Neural crest cell (in vitro differentiated cells): ENCODE measurements at places on chromosomes 13 and 19. TPM values are rescaled to one million over a fixed set of nuclear protein-coding genes. Genes with fewer than 3 reads are reported as not detected.

- DNase-seq: no peak
Observed at GRCh38 chr19:18333680-18334079, 6.7 kb upstream of the PGPEP1 start.

- DNase-seq: no peak
Observed at GRCh38 chr19:54473892-54474372, 836 bp upstream of the CDC42EP5 start.

Gene ZNF540
- total RNA-seq: 1.0 and 1.3 TPM in 2 replicates

- no peak for DNase-seq
Observed at GRCh38 chr19:41691268-41691970, 3.3 kb upstream of the CEACAM7 start.

DNA sequence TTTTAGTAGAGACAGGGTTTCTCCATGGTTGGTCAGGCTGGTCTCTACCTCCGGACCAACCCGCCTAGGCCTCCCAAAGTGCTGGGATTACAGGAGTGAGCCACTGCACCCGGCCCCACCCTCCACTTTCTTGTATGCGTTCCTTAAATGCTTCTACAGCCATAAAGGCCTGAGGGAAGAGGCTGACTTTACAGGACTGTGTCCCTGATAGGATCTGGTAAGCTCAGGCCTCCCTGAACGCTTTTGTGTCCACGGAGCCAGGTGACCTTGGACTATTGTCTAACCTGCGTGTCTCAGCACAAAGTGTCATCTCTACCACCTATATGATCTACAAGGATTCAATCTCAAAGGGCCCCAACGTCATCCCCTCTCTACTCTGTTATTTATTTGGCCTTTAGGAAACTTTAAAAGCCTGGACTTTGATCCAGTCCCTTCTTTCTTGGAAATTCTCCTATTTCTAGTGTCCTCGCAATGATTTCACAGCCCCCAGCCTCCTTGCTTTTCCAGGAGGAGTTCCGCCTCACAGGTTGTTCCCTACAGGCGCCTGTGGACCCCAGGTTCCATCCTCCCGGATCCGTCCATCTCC lies 701 bp downstream of the ZNF552 start:
- DNase-seq: no peak

DNA sequence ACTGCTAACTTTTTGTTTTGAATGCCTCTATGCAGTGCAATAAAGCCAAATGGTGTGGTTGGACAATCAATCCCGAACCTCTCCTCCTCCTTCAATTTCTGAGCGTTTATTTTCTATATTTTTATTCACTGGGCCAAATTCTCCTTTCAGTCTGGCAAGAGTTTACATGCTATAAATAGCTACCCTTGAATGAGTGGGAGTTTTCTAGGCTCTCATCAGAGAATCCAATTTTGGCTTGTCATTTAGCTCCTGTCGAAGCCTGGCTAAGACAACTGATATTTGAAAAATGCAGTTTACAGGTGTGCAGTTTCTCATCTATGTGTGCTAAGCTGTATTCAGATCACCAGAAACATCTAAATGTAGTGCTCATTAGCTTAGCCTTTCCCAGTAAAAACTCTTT lies 61.8 kb downstream of the OLFM4 start:
- DNase-seq: no peak

- no peak for DNase-seq
Observed at GRCh38 chr19:6886277-6886897, 992 bp upstream of the ADGRE1 start.

GRCh38 chr13:114031631-114032030 lies 57.8 kb upstream of the C13orf46 start:
- no peak for DNase-seq

- DNase-seq: no peak
Observed at GRCh38 chr13:90680826-90681225, 666.7 kb upstream of the MIR17HG start.

Gene GNA15
- total RNA-seq: not detected in 2 replicates

GRCh38 chr19:45049073-45049736 lies 10.4 kb downstream of the CLASRP start:
- no peak for DNase-seq

DNA sequence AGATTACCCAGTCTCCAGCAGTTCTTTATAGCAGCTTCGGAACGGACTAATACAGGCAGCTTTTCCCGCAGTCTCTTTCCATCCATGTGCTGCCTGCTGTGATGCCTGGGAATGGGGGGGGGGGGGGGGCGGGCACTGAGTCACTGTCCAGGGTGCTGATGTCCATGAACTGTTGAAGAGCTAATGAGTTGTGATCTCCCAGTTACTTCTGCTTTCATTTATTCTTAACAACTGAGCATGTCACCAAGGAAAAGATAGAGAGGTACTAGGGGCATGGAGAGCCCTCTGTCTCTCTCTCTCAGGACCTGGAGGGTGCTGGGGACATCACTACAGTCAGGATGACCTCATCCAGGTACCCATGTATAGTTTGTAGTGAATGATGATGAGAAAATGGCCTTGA lies 20.3 kb upstream of the CEACAM1 start:
- no peak for DNase-seq

DNA sequence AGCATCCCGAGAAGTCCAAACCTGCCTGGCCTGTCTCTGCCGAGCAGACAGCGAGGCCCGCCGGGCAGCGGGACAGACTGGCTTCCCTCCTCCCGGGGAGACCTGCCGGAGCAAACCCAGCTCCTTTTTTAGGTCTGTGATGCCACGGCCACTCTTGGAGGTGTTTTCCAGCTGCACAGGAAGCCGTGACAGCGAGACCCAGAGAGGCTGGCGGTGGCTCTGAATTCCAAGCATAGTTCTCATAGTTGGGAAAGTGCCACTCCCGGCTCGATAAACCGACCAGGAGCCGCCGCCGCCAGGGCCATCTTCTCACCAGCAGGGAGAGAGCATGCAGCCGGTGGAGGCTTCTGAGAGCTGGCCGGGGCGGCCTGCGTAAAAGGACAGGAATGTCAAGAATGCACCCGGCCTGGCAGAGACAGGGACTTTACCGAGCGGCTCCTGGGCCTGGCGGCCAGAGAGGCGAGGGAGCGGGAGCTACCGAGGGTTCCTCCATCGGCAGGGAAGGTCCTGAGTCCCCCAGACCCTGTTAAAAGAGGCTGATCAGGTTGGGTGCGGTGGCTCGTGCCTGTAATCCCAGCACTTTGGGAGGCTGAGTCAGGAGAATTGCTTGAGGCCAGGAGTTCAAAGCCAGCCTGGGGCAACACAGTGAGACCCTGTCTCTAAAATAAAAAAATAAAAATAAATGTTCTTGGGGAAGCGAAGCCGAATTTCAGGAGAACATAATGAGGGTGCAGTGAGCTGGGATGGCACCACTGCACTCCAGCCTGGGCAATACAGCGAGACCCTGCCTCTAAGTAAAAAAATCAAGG lies 64.9 kb downstream of the GADD45B start:
- peak; percentile 65 for DNase-seq

DNA sequence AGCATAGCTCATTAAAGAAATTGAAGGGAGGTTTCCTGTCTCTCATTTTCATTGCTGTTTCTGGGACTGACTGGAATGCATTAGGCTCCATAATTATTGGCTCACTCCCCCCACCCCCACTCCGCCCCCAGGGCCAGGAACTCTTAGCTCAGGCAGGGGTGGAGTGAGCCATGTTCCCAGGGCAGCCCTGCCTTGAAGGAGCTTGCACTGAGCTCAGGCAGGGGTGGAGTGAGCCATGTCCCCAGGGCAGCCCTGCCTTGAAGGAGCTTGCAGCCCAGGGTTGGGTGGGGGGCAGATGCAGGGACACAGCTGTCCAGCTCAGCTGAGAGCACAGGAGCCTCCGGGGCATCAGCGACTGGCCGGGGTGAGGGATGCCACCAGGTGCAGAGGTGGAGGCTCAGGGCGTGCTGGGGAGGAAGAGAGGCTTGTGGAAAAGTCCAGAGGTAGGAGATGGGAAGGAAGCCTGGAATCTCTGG lies 39.1 kb upstream of the TFDP1 start:
- DNase-seq: no peak

- DNase-seq: no peak
Observed at GRCh38 chr13:30376426-30377311, 45.6 kb upstream of the UBE2L5 start.

DNA sequence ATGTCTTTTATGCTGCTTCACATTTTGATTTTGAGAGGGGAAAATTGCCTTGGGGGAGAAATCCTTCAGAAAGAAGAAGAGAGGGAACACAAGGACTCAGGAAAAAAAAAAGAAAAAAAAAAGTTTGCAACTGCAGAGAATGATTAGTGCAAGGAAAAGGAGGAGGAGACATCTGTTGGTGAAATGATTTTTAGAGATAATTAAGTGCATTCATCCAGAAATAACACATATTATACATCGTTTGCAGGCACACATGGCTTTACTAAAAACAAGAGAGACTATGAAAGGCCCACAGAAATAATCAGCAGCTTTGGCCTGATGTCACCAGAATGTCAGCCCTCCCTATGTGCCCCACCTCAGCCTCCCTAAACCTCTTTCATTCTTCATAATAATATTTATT lies 1058.2 kb downstream of the PCDH9 start:
- no peak for DNase-seq

Gene TGFBR3L
- 0.32 and 0.44 TPM in 2 replicates for total RNA-seq

Gene VMAC
- total RNA-seq: 0.89 and 1.7 TPM in 2 replicates

Gene FUT3
- total RNA-seq: not detected in 2 replicates

DNA sequence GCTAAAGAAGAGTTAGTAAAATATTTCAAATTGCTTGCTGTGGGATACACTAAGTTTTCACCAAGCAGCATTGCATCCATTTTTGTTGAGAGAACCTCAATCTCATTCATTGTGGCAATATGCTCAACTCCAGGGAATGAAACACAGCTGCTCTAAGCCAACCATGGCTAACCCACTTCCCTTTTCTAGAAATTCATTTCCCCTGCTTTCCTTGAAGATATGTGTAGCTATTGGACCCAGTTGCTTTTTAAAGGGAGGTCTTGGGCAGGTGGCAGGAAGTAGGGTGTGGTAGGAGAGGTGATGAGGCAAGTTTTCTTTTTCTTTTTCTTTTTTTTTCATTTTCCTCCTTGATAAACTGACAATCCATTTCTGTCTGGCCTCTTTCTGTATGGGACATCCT lies 452.2 kb downstream of the FGF14 start:
- DNase-seq: no peak

- DNase-seq: no peak
Observed at GRCh38 chr13:100175803-100176182, 86.9 kb downstream of the PCCA start.

DNA sequence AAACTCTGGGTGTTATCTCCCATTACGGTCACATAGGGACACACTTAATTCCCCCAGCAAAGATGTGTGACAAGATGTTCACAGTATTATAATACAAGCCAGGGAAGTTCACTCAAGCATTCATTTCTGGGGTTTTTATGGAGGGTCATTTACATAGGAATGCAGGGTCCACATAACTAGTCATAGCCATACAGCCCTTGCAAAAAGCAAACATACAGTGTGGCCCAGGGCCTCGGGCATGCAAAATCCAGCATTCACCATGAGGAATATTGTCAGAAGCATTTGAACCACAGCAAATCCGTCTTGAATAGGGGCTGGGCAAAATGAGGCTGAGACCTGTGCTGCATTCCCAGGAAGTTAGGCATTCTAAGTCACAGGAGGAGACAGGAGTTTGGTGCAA lies 13.0 kb upstream of the ZNF460 start:
- DNase-seq: no peak

DNA sequence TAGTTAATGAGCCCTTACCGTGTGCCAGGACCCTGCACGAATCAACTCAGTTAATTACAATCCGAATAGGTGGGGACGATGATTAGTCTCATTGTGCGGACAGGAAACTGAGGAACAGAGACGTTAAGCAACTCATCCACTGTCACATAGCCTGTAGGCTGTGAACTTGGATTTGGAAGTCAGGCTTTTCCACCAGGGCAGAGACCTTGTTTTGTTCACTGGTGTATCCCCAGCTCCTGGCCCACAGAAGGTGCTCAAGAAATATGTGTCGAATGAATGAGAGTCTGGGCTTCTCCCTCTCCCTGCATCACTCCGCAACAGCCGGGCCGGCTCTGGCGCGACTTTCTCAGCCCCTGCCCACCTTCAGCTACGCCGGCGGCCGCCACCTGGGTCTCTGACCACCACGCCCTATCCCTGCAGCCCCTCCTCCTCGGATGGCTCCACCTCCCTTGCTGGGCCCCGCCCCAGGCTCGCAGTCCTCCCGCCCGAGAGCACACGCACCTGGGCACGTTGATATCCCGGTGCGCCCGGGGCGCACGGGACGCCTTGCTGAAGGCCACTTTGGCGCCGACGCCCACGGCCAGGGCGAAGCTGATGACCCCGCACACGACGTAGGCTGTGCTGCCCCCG lies 1.3 kb downstream of the SHISA7 start:
- no peak for DNase-seq

DNA sequence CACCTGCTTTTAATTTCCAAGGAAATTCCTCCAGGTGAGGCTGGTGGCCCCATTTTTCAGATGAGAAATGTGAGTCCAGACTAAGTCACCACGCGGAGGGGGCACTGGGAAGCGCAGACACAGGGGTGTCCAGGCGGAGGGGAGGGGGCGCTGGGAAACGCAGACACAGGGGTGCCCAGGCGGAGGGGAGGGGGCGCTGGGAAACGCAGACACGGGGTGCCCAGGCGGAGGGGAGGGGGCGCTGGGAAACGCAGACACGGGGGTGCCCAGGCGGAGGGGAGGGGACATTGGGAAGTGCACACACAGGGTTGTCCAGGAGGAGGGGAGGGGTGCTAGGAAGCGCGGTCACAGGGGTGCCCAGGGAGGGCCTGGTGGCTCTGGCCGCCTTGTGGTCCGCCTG lies 3.5 kb downstream of the GRK1 start:
- DNase-seq: no peak

DNA sequence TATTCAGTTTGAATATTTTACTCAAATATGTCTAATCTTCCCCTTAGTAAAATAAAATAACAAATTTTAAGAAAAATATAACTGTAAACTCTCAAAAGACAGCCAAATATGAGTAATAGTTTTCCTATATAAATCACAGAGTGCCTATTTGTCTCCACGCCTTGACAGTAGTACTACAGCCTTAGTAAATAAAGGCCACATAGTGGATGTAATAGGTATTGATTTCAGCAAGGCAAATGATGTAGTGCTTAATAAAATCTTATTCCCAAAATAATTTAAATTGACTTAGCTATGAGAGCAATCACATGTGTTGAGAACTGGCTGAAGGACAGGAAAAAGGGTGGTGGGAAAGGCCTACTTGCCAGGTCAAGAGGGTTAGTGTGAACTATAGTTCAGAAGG lies 747.2 kb downstream of the OLFM4 start:
- no peak for DNase-seq

DNA sequence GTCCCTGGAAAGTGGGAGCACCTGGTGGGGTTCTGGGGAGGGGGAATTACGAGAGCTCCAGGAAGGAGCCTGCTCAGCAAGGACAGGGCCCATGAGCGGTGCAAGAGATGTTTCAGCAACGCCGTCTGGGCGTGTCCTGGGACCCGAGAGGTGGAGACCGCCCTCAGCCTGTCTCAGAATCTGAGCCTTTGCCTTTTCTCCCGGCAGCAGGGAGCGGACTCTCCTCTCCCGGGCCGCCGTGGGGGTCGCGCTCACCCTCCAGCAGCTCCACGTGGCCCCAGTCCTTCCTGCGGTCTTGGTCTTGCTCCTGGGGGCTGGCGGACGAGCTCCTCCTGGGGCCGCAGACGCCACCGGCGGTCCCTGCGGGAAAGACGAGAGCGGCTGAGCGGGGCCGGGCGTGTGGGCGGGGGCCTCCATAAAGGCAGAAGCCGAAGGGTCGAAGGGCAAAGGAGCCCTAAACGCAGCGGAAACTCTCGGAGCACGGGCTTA lies 714 bp downstream of the POLRMT start:
- peak; percentile 52 for DNase-seq

Gene EPSTI1
- not detected in 2 replicates for total RNA-seq
